ENCODE measurements at places on chromosomes 5 and 9. TPM values are rescaled to one million over a fixed set of nuclear protein-coding genes. Genes with fewer than 3 reads are reported as not detected.

GRCh38 chr5:156147261-156147943 is 179.6 kb upstream of the SGCD start:
- DNase-seq, result peak; percentile 37

- DNase-seq, result no peak
Measured at GRCh38 chr5:93791518-93791972, 50.1 kb upstream of the POU5F2 start.

DNA sequence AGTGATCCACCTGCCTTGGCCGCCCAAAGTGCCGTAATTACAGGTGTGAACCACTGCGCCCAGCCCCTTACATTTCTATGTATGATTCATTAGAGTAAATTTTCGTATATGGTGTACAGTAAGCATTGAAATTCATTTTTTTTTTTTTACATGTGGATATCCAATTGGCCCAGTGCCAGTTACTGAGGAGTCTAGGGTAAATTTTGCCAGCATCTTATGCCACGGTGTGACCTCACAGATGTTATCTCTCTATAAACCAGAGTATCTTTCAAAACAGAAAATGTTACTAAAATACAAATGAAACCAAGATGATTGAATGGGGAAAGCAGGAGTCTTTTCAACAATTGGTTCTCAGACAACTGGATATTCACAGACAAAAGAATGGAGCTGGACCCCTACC is 64.7 kb downstream of the IPPK start:
- no peak for DNase-seq

- no peak for DNase-seq
Measured at GRCh38 chr9:11194246-11194645, 581.4 kb upstream of the PTPRD start.

DNA sequence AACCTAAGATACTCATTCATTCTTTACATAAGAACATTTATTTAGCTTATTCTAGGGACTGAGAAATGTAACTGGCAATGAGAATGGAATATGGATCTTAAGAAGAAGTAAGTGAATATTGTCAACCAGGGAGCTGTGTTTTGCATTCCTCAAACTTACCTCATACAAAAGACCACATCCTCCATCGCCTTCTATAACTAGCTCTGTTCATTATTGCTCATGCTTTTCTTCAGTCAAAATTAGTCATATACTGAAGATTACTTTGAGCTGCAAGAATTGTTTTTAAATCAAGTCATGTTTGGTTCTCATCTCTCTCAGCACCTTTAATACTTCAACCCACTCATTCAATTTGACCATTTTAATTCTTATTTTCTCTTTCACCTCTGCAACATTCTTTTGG is 140.3 kb upstream of the RASA1 start:
- DNase-seq, result peak; percentile 32

GRCh38 chr5:10576790-10577189 is 12.9 kb downstream of the ANKRD33B start:
- no peak for DNase-seq

The TPM2 gene
- 1,535 TPM for polyA plus RNA-seq

The TUSC1 gene
- polyA plus RNA-seq, result 3.6 TPM

The PHF2 gene
- 8.5 TPM for polyA plus RNA-seq

All from AG04450 (cell line).